ENCODE measurements at places on chromosomes 2 and 18.

- DNase-seq = no peak
Measured at GRCh38 chr18:50311650-50312049, 24.2 kb upstream of the CXXC1 start.

DNA sequence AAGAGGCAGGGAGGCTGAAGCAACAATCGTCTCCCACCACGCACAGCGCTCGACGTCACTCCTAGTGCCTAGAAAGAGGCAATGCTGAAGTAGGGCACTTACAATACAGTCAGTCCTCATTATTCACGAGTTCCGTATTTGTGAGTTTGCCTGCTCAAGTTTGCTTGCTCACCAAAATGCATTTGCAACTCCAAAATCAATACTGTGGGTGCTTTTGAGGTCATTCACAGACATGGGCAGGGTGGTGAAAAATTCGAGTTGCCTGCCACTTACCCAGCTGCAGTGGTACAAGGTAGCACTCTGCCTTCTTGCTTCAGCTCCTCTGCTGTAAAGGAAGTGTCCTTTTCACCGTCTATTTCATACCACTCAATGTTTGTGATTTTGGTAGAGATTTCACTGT lies 113.7 kb upstream of the NCK2 start:
- DNase-seq = no peak

- peak; percentile 66 for DNase-seq
Measured at GRCh38 chr18:39453882-39454281, 1888.3 kb upstream of the CELF4 start.

GRCh38 chr2:238947920-238948710 lies 100.2 kb downstream of the TWIST2 start:
- DNase-seq = peak; percentile 64

DNA sequence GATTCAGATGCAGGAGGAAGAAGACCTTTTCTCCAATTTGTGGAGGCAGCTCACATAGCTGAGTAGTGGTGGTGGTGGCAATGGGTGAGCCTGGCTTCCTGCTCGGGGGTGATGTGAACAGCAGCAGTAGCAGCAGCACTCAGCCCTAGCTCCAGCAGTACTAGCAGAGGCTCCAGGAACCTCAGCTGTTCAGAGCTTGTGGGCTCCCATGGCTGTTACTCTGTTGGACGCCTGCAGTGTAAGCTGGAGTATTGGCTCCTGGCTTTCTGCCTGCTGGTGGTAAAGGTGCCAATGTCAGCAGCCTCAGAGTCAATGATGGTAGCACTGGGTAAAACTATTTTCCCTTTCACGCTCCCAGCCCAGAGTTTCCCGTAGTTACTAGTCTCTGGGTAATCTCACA lies 3.1 kb upstream of the SEH1L start:
- peak; percentile 80 for DNase-seq

GRCh38 chr2:234451852-234452625 lies 44.8 kb downstream of the ARL4C start:
- DNase-seq = peak; percentile 78

DNA sequence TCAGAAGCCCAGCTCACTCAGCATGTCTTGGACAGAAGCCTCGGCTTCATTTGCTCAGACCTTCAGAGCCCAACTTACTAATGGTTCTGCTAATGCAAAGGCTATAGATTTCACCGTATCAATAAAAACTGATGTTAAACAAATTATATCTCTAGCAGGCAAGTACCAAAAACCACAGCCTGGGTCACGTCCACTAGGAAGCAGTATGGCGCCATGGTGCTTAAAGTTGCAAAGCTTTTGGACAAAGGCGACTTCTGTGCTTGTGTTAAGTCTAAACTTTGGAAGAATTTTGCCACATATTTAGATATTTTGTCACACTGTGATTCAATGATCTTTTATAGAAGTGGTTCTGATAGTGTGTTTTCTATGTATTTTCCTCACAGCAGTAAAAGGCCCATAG lies 276.8 kb upstream of the PARD3B start:
- DNase-seq = no peak

DNA sequence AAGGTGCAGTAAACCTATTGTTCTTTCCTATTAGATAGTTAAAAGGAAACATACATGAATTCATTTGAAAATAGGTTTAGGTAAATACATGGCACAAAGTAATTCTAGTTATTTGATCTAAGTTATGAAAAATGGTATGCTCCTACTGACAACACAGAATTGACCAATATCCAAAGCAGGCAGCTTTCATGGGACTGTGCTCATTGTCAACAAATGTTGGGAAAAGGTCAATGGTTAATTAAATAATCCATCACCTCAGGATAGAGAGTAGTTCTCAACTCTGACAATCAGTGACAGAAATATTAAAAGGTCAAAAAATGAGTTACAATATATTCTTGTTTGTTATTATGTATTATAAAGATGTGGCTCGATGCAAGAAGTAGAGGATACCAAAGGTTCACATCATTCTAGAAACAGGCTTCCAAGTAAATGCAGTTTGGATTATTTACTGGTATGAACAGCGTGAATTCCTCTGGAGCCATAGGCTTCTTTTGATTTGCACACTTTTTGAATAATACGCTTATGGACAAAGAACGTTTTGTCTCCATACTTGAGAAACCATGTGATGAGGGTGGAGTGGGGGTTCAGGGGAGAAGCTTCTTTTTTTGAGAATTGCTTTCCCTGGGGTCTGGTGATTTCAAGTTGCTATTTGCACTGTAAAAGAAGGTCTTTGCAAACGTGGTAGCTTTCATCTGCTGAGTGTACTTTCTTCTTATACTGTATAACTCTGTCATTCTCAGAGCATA lies 422.0 kb upstream of the ZEB2 start:
- DNase-seq = no peak

All from astrocyte of the hippocampus (primary cell).